ENCODE measurements at places on chromosomes 11 and 22.
A peak's percentile ranks its signal among the peaks of the same experiment; 100 is the strongest.

DNA sequence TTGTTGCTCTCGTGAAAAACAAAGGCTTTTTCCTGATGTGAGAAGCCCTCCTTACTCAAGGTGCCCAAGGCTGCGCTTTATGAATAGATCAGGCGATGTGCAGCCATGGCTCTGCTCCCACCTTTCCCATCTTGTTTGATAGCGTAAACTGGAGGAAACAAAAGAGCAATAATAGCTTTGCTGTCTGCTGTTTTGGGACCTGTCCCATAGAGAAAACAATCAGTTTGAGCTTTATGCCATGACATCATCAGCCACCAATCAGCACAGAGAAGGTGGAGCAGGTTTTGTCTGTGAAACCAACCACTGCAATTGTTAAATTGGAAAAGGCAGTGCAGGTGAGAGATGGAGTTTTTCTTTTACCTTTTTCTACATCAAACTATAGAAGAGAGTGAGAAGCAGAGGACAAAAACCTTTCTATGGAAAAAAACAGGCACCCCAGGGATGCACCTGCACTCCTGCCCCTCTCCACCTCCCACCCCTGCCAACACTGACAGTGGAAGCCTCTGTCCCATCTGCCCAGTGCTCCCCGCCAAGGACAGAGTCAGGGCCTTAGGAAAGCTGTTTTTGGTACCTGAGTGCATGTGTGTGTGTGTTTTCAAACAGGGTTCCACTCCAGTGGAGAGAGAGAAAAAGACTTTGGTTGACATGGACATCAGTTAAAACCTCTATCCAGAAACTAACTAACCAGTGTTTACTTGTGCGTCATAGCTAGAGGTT lies 80.7 kb downstream of the MICAL3 start:
- DNase-seq, result no peak

GRCh38 chr11:32297611-32298011 lies 137.7 kb downstream of the WT1 start:
- DNase-seq, result no peak

DNA sequence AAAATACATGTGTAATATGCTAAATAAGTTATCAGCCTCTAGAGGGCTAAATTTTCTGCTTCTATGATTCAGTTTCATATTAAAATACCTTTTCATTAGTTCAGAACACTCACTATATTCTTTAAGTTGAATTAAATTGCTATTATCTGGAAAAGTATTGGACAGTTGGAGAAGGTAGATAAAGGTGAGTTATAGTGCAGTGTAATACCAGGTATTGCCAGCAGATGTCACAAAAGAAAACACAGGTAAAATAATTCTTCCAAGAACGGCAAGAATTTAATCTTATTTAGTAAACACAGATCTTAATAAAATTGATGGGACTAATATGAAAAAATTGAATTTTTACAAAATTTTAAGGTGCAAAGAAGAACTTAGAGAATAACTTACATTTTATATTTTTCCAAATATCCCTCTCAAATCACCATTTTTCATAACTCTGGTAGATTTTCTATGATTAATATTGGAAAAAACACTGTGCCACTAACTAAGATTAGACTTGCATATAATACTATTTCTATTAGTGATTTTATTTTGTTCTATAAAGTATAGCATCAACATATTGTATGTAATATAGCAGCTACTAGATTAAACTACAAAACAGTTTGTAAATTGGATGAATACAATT lies 1.7 kb upstream of the LRRC4C start:
- DNase-seq, result no peak

GRCh38 chr11:22828373-22828772 lies 1.2 kb downstream of the SVIP start:
- DNase-seq, result no peak

DNA sequence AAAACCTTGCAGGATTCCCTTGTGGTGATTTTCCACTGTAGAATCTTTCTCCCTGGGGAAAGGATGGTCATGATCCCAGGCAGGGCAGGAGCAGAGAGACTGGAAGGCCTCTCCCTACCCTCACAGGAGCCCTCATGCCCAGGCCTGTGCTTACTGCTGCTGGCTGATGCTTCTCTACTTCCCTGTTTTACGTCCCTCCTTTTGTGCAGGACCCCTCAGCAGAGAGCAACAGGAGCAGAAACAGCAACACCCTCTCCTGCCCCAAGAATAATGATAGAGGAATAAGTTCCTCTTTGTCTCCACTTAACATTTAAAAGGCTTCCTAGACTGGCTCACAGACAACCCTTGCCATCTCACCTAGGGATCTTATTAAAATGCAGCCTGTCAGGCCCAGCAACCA lies 3.6 kb downstream of the ISX start:
- DNase-seq, result no peak

DNA sequence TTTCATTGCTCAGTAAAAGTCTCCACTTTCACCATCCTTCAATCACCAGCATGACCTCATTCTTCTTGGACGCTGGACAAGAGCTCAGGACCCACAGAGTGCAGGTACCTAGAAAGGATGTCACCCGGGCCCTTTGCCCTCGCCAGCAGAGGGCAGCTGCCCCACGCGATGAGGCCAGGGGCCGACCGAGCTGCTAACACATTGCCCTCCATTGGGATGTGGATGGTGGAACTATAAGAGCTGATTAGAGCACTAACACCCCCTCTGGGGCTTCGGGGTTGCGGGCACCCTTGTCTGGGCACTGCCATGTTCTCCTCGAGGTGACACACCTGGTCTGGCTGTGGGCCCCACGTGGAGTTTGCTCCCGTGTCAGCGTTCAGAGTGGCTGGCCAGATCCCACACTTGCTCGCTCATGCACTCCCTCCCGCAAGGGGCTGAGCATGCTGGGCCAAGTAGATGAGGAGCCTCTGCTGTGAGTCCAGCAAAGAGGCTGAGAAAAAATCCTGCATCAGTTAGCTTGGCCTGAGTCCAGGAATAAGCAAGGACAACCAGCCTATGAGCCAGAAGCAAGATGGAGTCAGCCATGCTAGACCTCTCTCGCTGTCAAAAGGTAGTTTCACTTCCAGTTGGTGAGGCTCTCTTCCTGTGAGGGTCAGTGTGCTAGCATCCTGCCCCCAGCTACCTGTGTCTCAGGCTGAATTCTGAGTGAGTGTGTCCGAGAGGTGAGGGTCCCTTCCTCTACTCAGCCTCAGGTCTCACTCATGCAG lies 9.8 kb downstream of the KRTAP5-6 start:
- no peak for DNase-seq

DNA sequence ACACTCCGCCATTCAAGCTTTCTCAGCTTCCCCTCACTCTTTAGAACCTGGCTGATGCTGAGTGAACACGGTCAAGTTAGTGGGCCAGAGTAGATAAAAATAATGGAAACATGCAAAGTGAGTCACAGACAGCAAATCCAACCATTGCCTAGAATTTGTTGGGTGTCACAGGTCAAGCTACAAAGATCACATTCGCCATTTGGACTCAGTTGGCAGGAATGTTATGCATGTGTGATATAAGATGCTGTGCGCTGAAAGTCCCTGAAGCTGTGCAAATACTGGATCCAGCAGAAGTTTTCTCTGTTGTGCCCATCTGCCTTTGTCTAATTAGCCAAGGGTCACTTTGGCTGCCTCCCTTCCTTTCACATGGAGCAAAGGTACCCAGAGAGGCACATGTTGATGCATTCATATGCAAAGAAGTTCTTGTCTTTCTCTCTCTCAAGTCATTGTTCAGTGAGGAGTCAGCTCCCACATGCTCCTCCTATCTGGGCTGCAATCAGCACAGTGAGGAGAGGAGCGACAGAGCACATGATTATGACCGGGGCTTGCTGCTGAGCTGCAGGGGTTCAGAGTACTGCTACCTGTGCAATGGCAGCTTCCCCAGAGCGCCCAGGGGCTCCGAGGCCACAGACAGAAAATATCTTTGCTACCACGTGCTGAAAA lies 39.7 kb downstream of the FLI1 start:
- no peak for DNase-seq

DNA sequence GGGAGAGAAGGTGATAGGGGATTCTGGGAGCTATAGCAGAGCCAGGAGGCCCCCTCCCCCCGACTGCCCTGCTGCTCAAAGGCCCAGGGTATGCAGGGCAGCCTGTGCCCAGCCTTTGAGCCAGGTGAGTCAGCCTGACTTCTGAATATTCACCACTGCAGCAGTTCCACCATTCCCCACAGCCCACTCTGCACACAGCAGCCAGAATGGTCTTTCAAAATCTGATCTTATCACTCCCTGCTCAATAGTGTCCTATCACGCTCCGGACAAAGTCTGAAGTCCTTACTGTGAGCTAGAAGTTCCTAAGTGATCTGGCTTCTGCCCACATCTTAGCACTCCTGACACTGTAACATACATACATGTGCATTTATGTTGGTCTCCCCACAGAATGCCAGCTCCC lies 111.7 kb downstream of the BUD13 start:
- no peak for DNase-seq

GRCh38 chr11:33674035-33674814 lies 26.4 kb downstream of the C11orf91 start:
- no peak for DNase-seq

DNA sequence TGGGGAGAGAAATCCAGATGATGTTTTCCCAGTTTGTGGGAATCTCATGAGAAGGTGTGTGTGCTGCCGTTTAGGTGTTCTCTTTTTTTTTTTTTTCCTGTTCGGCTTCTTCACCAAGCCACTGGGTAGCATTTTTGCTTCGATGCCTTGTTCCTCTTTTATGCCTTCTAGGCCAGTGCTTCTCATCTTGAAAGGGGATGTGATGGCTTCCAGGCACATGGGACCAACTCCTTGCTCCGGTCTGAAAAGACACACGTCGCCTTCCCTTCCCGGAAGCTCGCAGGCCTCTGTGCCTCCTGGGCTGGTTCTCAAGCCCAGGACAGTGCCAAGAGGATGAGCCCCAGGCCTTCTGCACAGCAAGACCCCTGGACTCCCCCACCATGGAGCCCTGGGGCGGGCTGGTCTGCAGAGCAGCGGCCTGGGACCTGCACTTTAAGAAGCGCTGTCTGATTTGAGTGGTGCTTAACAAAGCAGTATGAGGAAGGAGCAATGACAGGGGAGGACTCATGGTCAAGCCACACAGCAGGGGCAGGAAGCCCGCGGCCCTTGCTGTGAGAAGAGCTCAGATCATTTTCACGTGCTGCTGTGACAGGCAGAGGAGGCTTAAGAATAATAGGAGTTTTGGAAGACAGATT lies 158.8 kb downstream of the MPPED1 start:
- no peak for DNase-seq

GRCh38 chr11:122895563-122895962 lies 13.0 kb downstream of the JHY start:
- DNase-seq, result no peak

GRCh38 chr11:117976445-117976844 lies 9.7 kb upstream of the IL10RA start:
- no peak for DNase-seq

DNA sequence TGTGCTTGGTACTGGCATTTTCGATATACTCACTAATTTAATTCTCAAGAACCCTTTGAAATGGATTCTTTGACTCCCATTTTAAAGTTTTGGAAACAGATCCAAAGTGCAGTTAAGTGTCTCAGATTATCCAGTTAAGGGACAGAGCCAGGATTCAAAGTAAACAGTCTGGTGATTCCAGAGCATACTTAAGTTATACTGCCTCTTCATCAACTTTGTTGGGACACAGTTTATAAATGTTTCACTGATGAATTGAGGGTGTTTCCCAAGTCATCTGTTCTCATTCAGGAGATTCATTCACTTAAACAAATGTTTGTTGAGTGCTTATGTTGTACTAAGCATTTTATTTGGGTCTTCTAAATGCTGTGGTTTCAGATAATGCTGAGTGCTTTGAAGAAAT lies 17.1 kb downstream of the KDM2A start:
- no peak for DNase-seq

GRCh38 chr22:32723643-32724042 lies 77.9 kb upstream of the TIMP3 start:
- peak; percentile 75 for DNase-seq

DNA sequence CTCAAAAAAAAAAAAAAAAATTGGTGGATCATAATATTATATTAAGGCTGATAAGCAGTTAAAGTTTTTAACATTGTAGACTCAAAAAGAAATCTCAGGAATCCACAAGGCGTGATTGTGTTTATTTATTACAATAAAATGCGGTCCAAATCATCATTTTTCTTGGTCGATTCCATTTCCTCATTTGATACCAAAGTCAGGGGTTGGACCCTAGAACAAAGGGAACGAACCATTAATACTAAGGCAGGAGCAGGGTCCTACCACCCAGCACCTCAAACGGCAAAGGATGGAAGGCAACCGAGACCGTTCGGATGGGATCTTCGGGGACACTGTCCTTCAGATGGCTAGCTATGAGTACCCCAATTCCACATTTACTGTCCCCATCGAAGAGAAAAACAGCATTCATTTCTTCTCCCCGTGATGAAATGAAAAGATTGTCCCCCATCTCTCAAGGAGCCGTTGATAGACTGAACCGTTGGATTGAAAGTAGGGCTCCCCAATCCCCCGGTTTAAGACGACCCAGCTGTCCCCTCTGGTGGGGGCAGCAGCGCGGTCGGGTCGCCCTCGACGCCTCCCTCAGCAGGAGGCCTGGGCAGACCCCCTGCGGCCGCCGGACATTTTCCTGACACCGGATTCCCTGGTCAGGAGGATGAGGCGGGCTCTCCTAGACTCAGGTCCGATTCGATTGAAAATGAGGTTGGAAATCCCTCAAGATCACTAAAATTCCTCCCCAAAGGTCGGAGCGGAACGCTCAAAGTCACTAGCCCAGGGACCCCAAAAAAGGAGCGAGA lies 607 bp downstream of the DMC1 start:
- DNase-seq, result no peak

DNA sequence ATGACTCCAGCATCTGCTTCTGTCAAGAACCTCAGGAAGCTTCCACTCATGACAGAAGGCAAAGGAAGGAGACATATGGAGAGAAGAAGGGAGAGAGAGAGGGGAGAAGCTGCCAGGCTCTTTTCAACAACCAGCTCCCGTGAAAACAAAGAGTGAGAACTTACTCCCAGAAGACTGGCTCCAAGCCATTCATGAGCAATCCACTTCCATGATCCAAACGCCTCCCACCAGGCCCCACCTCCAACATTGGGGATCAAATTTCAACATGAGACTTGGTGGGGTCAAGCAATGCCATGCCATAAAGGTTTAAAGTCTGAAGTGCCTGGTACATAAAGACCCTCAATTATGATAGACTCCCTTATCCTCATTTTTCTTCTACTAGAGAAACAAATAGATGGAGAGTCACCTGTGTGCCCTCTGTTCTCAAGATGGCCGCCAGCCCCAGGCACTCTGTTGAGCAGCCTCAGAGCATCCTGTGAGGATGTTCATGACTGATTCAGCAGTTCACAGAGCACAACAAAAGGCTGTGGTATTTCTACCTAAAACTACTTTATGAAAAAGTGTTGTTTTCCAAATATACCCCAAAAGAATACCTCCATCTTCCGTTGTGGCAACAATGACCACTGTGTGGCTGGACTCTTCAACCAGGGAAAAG lies 69.0 kb upstream of the CRTAM start:
- no peak for DNase-seq

Data from uterus (tissue), 4 donors.